ENCODE measurements at places on chromosomes 3 and 15. TPM values are rescaled to one million over a fixed set of nuclear protein-coding genes. Genes with fewer than 3 reads are reported as not detected.

DNA sequence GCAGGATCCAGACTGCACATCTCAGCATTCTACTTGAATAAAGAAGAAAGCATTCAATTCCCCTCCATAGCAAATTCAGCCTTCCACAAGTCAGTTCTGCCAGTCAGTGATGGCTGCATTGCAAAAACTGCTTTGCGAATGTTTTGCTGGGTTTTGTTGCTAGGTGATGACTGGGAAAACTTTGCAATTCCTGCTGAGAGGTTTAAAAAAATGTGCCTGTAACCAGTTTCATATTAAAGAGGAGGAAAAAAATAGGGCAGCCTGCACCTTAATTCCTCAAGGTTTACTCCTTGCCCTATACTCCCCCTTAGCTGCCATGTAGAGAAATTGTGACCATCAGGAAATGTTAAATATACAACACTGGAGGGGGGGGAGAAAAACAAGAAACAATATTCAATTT lies 225.6 kb upstream of the ATP11B start:
- no peak overlapping the region for H3K27ac ChIP-seq
- H3K4me3 ChIP-seq: no peak overlapping the region
- H3K36me3 ChIP-seq: no peaks in the 10 kb centered on the region

DNA sequence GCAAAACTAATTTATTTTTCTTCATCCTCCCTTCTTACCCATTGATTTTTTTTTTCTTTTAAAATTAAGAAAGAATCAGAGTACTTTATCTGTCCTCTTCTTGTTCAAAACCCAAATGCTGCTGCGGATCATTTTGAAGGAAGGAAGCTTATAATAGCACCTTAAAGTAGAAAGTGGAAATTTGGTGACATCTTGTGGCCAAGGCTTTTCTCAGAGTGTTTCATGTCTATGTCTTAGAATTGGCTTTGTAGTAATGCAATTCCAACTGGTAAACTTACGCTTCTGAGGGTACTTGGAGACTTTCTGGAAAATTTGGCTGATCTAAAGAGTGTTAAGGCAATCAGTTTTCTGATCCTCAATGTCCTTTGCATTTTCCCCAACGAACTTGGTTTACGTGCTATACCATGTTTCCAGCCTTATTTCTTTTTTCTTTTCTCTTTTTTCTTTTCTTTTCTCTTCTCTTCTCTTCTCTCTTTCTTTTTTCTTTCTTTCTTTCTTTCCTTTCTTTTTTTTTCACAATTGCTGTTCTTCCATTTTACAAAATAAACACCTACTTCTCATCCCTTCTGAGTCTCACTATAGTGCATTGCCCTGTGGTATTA lies 30.7 kb downstream of the C3orf38 start:
- no peak overlapping the region for H3K27ac ChIP-seq
- no peaks in the 10 kb centered on the region for H3K36me3 ChIP-seq
- H3K4me3 ChIP-seq: no peak overlapping the region
- no peaks in the 10 kb centered on the region for H3K27me3 ChIP-seq
- H3K4me1 ChIP-seq: no peaks in the 10 kb centered on the region
- DNase-seq: no peak

DNA sequence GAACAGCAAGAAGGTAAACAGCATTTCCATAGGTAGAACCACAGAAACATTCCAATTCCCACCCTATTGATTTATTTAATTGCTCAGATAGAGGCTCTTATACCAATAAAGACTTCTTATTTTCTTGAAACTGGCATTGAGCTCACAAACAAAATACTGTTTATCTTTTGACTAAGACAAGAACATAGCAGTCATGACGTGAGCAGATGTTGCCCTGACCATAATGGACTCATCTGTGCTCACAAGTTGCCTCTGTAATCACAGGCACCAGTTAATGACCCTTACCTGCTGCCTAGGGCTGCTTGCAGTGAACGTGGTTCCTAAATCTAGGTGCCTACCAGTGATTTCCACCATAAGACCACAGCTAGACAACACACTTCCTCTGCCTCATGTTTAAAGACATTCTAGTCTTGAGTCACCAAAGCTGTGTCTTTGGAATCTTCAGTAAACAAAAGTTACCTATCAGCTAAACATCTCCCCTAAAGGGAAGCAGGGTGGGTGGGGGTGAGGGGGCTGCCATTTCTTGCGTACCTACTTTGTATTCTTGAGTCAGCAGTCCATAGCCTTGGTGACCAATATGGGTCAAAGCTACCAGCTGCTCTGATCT lies 2.1 kb downstream of the FYCO1 start:
- H3K4me1 ChIP-seq: peaks cover 71% of the 10 kb centered on the region
- peak overlapping the region; percentile 96 for H3K27ac ChIP-seq
- H3K4me3 ChIP-seq: no peak overlapping the region
- DNase-seq: no peak

The LRRC31 gene
- total RNA-seq: not detected

The MAP6D1 gene
- 2.5 TPM for total RNA-seq

GRCh38 chr15:63223463-63223862 lies 34.1 kb downstream of the RAB8B start:
- DNase-seq: no peak
- no peaks in the 10 kb centered on the region for H3K36me3 ChIP-seq
- H3K27ac ChIP-seq: no peak overlapping the region
- H3K4me3 ChIP-seq: no peak overlapping the region
- peaks cover 19% of the 10 kb centered on the region for H3K4me1 ChIP-seq

DNA sequence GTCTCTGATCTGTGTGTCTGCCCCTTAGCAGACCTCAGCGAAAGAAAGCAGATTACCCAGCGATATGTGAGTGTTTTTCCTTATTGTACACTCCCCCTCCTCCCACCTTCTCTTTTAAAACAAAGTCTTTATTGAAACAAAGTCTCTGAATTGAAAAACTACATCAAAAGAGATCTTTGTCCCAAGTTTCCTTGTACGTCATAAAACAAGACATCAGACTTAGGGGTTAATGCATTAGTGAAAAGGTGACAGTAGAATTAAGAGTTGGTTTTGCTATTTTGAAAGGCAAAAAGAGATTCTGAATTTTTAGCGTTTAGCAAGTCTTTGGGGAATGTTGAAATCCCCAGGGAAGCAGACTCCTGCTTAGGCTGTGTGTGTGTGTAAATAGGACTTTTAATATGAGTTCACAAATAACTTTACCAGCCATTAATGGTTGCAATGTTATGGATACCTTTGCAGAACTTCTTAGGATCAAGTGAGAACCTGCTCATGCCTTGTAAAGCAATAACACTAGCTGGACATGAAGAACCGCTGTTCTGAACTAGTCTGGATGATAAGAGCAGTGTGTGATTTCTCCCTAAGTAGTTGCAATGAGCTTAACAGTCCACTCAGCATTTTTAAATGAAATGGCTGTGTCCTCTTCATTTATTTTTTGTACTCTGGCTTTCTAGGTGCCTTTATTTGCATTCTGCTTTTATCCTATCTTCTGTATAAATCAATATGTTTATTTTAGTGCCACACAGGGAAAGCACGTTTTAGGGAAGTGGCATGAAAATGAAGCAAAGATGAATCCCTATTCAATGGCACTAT lies 136.6 kb downstream of the MCTP2 start:
- no peaks in the 10 kb centered on the region for H3K27me3 ChIP-seq
- no peaks in the 10 kb centered on the region for H3K4me1 ChIP-seq
- H3K27ac ChIP-seq: no peak overlapping the region

DNA sequence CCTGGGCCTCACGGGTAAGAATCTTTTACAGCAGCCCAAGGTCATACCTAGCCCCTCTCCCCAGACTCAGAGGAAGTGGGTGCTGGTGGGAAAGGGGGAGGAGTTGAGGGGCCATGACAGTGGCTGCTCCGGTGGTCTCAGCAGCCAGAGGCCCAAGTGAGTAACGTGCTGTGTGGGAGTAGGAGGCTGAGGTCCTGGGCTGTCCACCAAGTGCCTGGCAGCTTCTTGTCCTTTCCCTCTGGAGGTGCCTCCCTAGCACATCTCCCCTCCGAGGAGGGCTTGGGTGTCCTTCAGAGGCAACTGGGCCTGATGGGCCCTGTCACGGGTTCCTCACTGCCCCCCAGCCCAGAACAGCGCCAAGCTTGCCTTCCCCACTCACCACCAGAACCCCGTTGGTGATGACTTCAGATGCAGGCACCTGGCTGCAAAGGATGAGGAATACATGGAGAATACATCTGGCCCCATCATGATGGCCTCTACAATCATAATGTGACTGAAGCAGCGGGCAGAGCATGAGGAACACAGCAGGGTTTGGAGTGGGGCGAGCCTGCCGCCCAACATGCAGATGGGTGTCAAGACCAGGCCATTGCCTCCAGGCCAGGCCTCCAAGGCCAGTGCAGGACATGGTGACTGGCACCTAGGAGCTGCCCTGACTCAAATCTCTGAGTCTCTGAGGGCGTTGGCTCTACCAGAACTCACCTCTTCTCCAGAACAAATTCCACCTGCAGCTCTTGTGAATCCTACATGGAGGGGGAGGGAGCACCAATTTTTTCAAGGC lies 3.3 kb downstream of the PLA2G4F start:
- peaks cover 3% of the 10 kb centered on the region for H3K4me1 ChIP-seq
- no peak for DNase-seq
- no peaks in the 10 kb centered on the region for H3K27me3 ChIP-seq
- H3K36me3 ChIP-seq: no peaks in the 10 kb centered on the region
- H3K27ac ChIP-seq: no peak overlapping the region

- no peak for DNase-seq
- no peak overlapping the region for H3K27ac ChIP-seq
- H3K4me1 ChIP-seq: no peaks in the 10 kb centered on the region
- H3K4me3 ChIP-seq: no peak overlapping the region
- H3K27me3 ChIP-seq: no peaks in the 10 kb centered on the region
Observed at GRCh38 chr15:60766391-60767128, 287.6 kb upstream of the ICE2 start.

DNA sequence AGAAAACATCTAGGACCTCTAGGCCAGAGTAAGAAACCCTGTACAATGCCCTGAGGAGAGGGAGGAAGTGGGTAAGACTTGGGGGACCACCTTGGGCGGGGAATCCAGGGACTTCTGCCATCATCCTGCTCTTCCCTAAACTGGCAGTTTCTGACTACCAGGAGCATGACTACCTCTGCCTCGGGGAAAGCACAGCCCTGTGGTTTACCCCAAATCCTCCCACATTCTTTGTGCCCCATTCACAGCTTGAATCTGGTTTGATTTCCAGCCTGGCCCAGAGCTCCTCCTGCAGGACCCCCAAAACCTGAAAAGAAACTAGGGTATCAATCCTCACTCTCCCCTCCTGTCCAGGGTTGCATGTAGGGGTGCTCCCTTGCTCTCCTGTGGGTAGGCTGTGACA lies 4.7 kb downstream of the C3orf18 start:
- no peaks in the 10 kb centered on the region for H3K27me3 ChIP-seq
- H3K36me3 ChIP-seq: peaks cover 55% of the 10 kb centered on the region
- no peak overlapping the region for H3K27ac ChIP-seq
- no peak for DNase-seq
- peaks cover 21% of the 10 kb centered on the region for H3K4me1 ChIP-seq

DNA sequence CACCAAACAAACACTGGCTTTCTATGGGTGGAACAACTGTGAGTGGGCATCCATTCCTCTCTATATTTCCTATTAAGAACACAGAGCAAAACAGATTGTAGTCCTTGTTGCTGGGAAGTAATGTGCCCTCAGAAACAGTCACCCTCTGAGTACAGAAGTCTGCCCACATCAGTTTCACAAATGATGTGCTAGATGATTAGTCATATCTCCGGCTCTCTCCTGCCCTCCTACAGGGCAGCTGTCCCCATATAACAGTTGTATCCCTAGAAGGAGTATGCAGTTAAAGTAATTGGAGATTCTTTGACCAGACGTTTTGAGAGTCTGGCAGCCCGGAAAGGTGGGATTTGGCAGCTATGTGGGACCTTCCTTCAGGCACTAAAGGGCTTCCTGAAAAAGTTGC lies 159.9 kb downstream of the APBA2 start:
- no peak overlapping the region for H3K27ac ChIP-seq
- no peak overlapping the region for H3K4me3 ChIP-seq
- H3K36me3 ChIP-seq: no peaks in the 10 kb centered on the region
- H3K27me3 ChIP-seq: no peaks in the 10 kb centered on the region
- no peak for DNase-seq

GRCh38 chr3:188605231-188605630 lies 451.3 kb downstream of the LPP start:
- H3K4me1 ChIP-seq: peaks cover 46% of the 10 kb centered on the region
- H3K36me3 ChIP-seq: peaks cover 15% of the 10 kb centered on the region
- peak overlapping the region; percentile 71 for H3K27ac ChIP-seq
- no peaks in the 10 kb centered on the region for H3K27me3 ChIP-seq
- no peak for DNase-seq
- H3K4me3 ChIP-seq: no peak overlapping the region

GRCh38 chr15:71656425-71656824 lies 153.9 kb upstream of the NR2E3 start:
- H3K27me3 ChIP-seq: no peaks in the 10 kb centered on the region
- H3K4me3 ChIP-seq: no peak overlapping the region
- peaks cover 7% of the 10 kb centered on the region for H3K4me1 ChIP-seq
- no peak overlapping the region for H3K27ac ChIP-seq
- no peaks in the 10 kb centered on the region for H3K36me3 ChIP-seq

GRCh38 chr15:52018244-52018643 lies 775 bp upstream of the MAPK6 start:
- DNase-seq: no peak
- H3K27me3 ChIP-seq: no peaks in the 10 kb centered on the region
- peaks cover 36% of the 10 kb centered on the region for H3K4me1 ChIP-seq
- H3K4me3 ChIP-seq: peak overlapping the region; percentile 73
- no peaks in the 10 kb centered on the region for H3K36me3 ChIP-seq
- peak overlapping the region; percentile 95 for H3K27ac ChIP-seq

- H3K27ac ChIP-seq: no peak overlapping the region
- H3K4me3 ChIP-seq: no peak overlapping the region
- peaks cover 13% of the 10 kb centered on the region for H3K4me1 ChIP-seq
- DNase-seq: no peak
- H3K27me3 ChIP-seq: no peaks in the 10 kb centered on the region
Observed at GRCh38 chr3:59632760-59633573, 583.1 kb upstream of the CFAP20DC start.

DNA sequence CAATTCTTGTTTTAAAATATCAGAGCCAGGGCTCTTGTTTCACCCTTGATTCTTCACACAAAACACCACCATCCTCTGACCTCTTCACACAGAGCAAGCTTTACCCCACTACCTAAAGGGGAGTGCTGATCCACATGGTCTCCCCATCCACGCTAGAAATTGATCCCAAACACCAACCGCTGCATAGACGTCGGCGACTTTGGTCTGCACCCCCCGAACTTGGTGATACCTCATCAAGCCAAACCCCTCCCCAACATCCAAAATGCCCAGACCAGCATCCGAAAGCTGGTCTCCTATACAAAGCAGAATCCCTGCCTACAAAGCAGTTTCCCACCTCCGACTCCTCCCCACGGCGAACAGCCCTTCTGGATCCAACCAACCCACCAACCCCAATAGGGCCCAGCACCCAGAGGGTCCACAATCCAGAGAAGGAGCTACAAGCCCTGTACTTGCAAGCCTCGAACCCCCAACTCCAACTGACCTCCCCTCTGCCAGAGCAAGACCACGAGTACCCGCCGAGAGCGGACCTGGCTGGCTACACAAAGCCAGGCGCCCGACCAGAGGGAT lies 25.8 kb upstream of the MTHFS start:
- H3K4me3 ChIP-seq: peak overlapping the region; percentile 90
- H3K36me3 ChIP-seq: no peaks in the 10 kb centered on the region
- no peaks in the 10 kb centered on the region for H3K27me3 ChIP-seq
